Mucosa of descending colon (tissue), 3 donors: ENCODE measurements at places on chromosomes 12 and 14. TPM values are rescaled to one million over a fixed set of nuclear protein-coding genes. Genes with fewer than 3 reads are reported as not detected.
A peak's percentile ranks its signal among the peaks of the same experiment; 100 is the strongest.

DNA sequence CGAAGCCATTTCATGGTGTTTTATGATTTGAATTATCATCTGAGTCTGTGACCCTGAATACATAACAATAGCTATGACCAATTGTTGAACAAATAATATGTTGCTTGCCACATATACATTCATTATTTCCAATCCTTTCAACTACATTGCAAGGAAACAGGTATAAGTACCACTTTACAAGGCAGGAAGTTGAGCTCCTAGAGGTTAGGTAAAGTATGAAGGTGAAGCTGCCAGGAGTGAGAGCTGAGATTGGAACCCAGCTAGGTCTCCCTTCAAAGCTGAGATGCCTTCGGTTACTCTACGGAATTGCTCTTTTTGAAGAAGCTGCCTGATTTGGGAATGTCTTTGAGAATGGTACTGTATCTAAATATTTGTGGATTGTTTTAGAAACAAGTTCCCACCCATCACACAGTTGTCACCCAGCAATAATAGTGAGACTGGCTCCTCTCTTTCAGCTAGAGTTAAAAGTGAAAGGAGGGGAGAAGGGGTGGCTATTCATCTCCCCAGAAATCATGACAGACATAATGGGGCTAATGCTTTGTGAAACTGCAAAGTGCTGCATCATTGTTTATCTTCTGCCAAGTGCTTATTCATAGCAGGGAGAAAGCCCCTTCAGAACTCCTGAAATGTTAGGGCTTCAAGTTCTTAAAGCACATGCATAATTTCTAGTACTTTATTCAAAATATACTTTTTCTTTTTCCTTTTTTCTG, 75.9 kb upstream of the AMIGO2 start:
- no peak for DNase-seq

GRCh38 chr12:68686262-68686594, 550 bp upstream of the NUP107 start:
- no peak for DNase-seq

DNA sequence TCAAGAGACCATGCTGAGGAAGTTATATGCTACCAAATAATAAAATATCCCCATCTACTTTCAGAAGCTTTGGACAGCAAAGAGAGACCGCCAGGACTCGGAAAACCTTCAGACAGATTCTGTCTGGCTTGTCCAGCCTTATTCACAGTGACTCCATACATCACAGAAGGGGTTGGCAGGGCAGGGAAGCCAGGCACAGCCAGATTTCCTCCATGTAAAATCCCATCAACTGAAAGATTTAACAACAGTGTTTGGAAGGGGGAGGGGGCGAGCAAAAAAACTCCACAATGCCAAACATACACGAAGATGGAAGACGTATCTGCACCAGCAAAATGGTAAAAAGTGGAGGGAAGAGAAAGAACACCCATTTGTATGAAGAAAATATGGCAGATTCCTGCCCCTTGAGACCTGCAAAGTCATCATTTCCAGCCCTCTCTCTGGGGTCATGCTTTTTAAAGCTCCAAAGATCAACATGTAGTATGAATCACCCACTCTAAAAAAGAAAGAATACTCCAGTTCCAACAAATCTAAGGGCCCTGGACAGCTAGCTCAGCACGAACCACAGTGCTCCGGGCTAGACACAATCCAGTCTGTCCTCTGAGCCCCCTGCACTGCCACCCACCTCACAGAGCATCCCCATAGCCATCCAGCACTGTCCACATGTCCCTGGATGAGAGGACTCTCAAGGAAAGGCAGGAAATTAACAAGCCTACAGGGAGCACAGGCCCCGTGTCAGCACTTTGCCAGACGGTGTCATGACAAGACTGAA, 116.4 kb downstream of the DICER1 start:
- no peak for DNase-seq

DNA sequence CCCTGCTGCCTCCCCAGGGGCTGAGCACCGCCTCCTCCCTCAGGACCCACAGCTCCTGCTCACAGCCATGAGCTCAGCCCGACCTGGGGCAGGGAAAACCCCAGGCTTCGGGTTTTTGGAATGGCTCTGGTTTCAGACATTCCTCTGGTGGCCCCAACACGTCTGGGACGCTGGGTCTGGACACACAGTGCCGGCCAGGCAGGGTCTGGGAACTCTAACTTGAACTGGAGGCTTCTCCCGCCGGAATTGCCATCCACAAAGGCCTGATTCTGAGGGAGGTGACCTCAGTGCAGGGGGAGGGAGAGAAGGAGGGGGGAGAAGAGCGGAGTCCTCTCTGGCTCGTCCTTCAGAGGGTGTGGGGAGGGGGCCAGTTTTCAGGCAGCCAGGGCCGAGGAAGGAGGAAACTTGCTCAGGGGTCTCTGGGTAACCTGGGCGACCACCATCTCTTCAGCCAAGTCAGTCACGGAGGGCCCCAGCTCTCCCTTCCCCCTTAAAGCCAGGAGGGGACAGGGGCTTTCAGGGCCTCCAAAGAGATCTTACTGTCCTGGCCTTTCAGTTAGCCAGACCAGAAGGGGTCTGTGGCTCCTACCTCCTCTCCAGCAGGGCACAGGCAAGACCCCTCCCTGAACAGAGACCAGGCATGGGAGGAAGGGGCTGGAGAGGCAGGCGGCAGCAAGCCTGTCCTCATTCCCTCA, 19.4 kb downstream of the NCKAP5L start:
- DNase-seq, result no peak

DNA sequence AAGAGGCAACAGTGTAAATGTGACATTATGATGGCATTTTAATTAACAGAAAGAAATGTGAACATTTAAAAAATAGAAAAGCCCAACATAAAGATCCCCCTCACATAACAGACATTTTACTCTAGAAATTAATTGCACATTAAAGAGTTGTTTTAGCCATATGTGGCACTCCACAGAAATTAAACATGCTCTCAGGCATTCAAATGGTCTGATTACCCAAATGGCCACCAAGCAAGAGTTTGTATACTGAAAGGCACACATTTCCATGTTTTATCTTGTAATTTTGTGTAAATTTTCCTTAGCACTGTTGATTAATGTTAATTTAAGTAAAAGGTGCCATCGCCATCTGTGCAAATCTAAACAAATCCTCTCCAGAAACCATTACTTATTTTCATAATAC, 43.5 kb downstream of the GTF2A1 start:
- DNase-seq, result no peak

Gene MIP
- total RNA-seq, result not detected

DNA sequence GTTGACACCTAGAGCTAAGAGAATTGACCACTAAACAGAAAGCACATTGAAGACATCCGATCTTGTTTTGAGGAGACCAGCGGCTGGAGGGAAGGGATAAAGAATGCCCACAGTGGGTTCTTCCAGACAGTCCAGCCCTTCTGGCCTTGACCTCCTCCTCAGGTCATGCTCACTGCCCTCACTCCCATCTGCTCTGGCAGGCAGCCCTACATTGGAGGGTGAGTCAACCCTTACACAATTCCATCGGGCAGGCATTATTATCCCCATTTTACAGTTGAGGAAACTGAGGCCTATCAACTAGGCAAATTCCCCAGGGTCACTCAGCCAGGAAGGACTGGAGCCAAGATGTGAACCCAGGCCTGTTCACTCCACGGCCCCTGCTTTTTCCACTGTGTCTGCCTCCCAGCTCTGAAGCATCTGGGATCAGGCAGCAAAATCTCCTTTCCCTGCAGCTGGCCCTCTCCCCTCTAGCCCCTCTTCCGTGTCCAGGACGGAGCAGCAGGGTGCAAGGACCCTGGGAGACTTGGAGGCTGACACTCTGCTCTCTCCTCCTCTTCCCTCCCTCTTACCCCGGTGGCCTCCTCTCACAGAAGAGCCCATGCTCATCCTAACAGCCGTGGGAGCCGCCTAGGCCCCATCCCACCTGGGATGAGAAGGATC, 5.3 kb downstream of the SCNN1A start:
- DNase-seq, result no peak

GRCh38 chr12:47247418-47247817, 167.7 kb upstream of the AMIGO2 start:
- no peak for DNase-seq

- DNase-seq, result peak; percentile 79
Observed at GRCh38 chr14:88554457-88555286, at the start of gene PTPN21. Gene PTPN21, minus strand, starts transcription at chr14:88555007. Its CDS starts 4,590 bp downstream, at chr14:88550417.

Gene FAM186B
- 0.35 TPM for total RNA-seq

- no peak for DNase-seq
Observed at GRCh38 chr14:50260511-50260910, 29.1 kb upstream of the SOS2 start.

GRCh38 chr14:101072531-101072930, 169.0 kb upstream of the RTL1 start:
- no peak for DNase-seq

- no peak for DNase-seq
Observed at GRCh38 chr12:22657538-22657937, 32.6 kb downstream of the ETNK1 start.

GRCh38 chr14:96049932-96050331, 10.8 kb downstream of the C14orf132 start:
- no peak for DNase-seq

- DNase-seq, result no peak
Observed at GRCh38 chr12:14188744-14189143, 176.7 kb upstream of the ATF7IP start.

Gene MDM1
- total RNA-seq, result 11.5 TPM

GRCh38 chr14:99586054-99586760, 17.8 kb downstream of the CCDC85C start:
- DNase-seq, result no peak

DNA sequence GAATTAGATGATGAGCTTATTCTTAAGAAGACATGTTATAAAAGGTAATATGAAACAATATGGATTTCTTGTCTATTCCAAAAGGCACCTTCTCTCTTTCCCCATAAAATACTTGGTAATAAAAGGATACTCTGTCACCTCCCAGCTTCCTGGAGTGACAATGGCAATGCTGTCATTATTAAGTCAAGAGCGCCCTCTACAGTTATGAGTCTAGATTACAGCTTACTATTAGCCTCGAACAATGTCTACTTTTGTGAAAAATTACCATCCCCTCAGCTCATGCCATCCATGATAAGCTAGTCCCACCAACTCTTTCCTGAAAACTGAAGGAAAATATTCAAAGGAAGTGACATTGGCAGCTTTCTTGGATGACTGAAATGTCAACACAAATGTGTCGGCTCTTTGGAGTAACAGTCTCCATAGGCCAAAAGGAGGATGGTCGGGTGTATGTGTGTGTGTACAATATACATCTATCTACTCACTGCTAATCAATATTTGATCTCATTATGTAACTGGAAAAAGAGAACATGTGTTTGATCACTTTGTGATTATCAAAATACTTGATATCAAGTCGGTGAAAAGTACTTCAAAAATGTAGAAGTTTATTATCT, 48.7 kb upstream of the CDKN3 start:
- DNase-seq, result no peak

DNA sequence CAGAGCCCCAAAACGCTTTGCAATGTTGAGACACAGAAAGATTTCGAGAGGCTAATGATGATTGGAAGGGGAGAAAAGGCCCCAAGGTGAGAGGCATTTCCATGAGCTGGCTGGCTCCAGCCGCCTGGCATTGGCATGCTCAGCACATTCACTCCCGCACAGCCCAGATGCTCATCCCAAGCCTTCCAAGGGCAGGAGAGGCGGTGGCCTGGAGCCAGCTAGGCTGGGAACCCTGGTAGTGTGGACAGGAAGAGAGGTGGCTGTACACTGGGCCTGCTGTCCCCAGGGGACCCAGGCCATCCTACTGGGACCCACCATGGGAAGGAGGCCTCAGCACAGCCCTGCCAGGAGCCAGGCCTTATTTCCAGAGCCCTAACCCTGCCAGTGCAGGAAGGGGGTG, 72.2 kb downstream of the SPTB start:
- DNase-seq, result no peak

DNA sequence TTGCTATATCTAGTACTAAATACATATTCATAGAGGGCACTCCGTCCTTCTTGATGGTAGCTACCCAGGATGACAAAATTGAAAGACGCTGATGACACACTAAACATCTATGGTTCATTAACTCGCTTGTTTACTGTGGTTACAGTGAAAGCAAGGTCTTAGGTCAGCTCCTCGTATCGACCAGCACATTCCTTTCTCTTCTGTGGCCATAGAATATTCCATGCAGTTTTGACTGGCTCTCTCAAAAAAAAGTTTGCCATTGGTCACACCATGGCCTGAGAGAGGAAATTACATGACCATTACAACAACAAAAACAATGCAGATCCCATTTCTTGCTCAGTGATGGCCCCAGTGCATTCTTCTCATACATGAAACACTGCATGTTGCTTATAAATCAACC, 411.4 kb upstream of the SOX5 start:
- no peak for DNase-seq

GRCh38 chr12:52056801-52057637, 5.8 kb downstream of the NR4A1 start:
- no peak for DNase-seq

Gene AMHR2
- 0.16 TPM for total RNA-seq

Gene CELA1
- total RNA-seq, result not detected

DNA sequence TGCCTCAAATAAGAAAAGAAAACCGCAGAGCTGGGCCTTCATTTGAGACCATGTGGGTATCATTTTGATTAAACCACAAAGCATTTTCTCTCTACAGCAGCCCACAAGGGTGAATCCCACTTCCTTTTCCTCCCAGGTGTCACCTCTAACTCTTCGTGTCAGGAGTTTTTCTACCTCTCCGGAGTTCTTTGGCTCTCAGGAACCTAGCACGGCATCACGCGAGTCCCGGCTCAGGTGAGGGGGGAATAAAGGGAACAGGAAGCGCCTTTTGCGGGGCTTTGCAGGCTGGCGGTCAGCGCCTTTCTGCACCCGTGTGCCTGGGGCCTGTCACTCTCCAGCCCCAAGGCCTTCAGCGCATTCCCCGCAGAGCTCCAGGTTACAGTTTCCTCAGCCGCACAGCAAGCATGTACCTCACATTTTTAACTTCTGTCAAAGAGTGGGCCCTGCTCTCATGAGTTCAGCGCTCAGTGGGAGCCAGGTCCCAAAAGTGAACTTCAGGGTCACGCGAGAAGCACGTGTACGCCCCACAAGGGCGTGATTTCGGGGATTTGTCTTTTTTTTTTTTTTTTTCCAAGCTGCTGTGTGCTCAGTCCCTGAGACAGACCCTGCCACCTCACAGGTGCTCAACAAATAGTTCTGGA, 740 bp upstream of the PRPF40B start:
- no peak for DNase-seq

DNA sequence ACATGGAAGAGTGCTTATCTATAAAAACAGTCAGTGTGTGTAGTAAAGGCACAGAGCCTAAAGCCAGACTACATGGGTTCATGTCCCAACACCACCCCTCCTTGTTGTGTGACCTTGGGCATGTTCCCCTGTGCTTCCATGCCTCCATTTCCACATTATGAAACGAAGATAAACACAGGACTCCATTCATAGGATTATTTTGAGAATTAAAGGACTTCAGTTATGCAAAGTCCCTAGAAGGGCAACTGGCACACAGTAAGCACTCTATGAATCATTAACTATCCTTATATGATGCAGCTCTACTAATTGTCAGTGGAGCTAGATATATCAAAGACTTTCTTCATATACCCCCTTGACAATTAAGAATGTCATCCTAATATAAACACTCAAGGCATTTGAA, 17.8 kb downstream of the IFNG-AS1 start:
- no peak for DNase-seq

GRCh38 chr12:50401500-50402081, 906 bp downstream of the LARP4 start:
- DNase-seq, result peak; percentile 43

DNA sequence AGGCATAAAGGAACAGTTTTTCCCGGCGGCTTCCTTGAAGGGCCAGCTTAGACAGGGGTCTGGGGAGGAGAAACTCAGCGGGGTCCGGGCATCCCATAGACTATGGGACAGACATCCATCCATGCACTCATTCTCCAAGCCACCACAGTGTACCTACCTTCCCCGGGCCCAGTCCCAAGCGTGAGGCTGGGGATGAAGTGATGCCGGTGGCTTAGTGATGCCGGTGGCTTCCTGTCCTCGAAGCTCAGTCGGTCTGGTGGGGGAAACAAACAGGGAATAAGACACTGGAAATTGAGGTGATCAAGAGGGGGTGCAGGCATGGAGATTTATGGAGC, 421 bp downstream of the RTL1 start:
- DNase-seq, result no peak
